HCT116 (cell line): ENCODE measurements at places on chromosomes 2 and 18. TPM values are rescaled to one million over a fixed set of nuclear protein-coding genes. Genes with fewer than 3 reads are reported as not detected.

DNA sequence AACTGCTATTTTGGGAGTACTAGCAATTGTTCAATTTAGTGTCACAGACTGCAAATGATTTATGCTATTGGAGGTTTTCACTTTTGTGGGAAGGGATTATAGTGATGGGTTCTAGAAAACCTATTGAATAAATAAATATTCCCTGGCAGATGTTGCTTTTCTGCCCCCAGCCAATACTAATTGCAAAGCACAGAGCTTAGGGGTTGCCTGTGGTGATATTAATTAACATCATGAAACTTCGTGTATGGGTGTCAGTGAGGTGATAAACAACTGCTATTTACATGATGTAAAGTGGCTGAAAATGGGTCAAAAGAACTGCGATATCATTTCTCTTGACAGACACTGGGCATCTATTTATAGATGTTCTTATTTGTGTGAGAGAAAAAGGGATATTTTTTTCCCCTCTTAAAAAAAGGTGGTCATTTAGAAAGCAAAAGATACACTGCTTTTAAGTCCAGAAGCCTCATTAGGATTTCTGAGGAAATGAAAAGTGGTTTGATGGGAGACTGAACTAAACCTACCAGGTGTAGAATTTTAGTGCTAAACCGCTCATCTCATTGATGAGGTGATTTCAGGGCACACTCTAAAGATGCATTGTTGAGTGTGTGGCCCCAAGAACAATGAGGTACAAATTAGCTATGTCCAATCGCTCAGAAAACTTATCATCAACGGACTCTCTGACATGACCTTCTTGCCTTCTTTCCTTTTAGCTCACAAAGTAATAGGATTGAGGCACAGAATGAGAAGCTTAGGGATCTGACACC lies 116.7 kb upstream of the CHST9 start:
- no peak overlapping the region for H3K4me3 ChIP-seq
- DNase-seq, result no peak
- no peaks in the 10 kb centered on the region for H3K36me3 ChIP-seq

- H3K4me1 ChIP-seq, result no peaks in the 10 kb centered on the region
- no peak overlapping the region for H3K27ac ChIP-seq
- H3K36me3 ChIP-seq, result no peaks in the 10 kb centered on the region
- DNase-seq, result no peak
- H3K4me3 ChIP-seq, result no peak overlapping the region
These were observed 61.0 kb upstream of the TAF1B start for GRCh38 chr2:9782197-9782719.

- no peaks in the 10 kb centered on the region for H3K36me3 ChIP-seq
- no peak overlapping the region for H3K4me3 ChIP-seq
- no peak overlapping the region for H3K27ac ChIP-seq
- no peak for DNase-seq
These were observed 12.2 kb downstream of the CXCR2 start for GRCh38 chr2:218138047-218138446.

The REG1B gene
- total RNA-seq, result 4.2 TPM

DNA sequence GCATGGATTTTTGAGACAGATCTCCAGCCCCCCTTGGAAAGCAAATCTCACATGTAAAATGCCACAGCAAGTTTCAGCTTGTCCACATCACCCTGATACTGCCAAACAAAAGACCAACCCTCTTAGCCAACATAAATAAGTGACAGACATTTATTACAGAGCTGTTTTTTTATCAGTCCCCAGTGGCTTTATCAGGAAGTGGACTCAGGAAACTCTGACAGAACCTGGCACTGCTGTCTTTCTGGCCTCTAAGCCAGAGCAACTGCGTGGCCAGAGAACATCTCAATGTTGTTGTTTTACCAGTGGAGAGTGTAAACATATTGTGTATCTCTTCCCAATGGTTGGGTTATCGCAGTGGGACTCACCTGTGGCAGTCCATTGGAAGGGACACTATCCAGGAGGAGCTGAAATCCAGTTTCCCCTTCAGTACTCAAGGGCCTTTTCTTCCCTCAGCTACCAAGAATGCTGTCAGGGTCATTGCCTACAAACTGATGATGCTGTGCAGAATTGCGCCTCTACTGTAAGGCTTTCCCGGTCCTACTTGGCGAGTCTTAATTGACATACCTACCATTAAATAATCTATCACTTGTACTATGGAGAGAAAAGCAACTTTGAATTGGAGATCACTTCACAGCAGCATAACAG lies 22.0 kb downstream of the SLC14A1 start:
- H3K27me3 ChIP-seq, result no peaks in the 10 kb centered on the region; the same call in 1 of the 2 replicates
- H3K36me3 ChIP-seq, result no peaks in the 10 kb centered on the region
- no peak overlapping the region for H3K4me3 ChIP-seq

The FAM161A gene
- total RNA-seq, result 7.3 TPM

The IGFBP5 gene
- total RNA-seq, result 3.9 TPM

- H3K27ac ChIP-seq, result no peak overlapping the region
- DNase-seq, result no peak
- no peak overlapping the region for H3K4me3 ChIP-seq
These were observed 49.9 kb upstream of the EML6 start for GRCh38 chr2:54673501-54673998.

The SLC9A4 gene
- 0.07 TPM for total RNA-seq

- DNase-seq, result no peak
- H3K27me3 ChIP-seq, result no peaks in the 10 kb centered on the region
- no peaks in the 10 kb centered on the region for H3K36me3 ChIP-seq
- H3K4me3 ChIP-seq, result no peak overlapping the region
- peak overlapping the region; percentile 7; the same call in 1 of the 2 replicates for H3K27ac ChIP-seq
- peaks cover 65% of the 10 kb centered on the region for H3K4me1 ChIP-seq
These were observed 35.5 kb downstream of the TBC1D8 start for GRCh38 chr2:101115664-101116063.

The INHA gene
- not detected for total RNA-seq

The BOLL gene
- not detected for total RNA-seq

- H3K36me3 ChIP-seq, result no peaks in the 10 kb centered on the region
- no peak overlapping the region for H3K4me3 ChIP-seq
- H3K4me1 ChIP-seq, result peaks cover 12% of the 10 kb centered on the region
- H3K27ac ChIP-seq, result no peak overlapping the region
- no peak for DNase-seq
These were observed 31.0 kb downstream of the ACVR1 start for GRCh38 chr2:157845081-157845480.

- no peaks in the 10 kb centered on the region for H3K27me3 ChIP-seq
- H3K36me3 ChIP-seq, result no peaks in the 10 kb centered on the region
- H3K4me3 ChIP-seq, result no peak overlapping the region
- no peak overlapping the region for H3K27ac ChIP-seq
- no peaks in the 10 kb centered on the region for H3K4me1 ChIP-seq
- no peak for DNase-seq
These were observed 7.8 kb upstream of the FSHR start for GRCh38 chr2:49162151-49162550.

The C2orf92 gene
- total RNA-seq, result 3.0 TPM

GRCh38 chr2:189426886-189427285 lies 14.4 kb upstream of the WDR75 start:
- no peak overlapping the region for H3K27ac ChIP-seq
- DNase-seq, result no peak
- H3K36me3 ChIP-seq, result no peaks in the 10 kb centered on the region

The LAMA3 gene
- total RNA-seq, result 5.6 TPM

The UPP2 gene
- not detected for total RNA-seq

DNA sequence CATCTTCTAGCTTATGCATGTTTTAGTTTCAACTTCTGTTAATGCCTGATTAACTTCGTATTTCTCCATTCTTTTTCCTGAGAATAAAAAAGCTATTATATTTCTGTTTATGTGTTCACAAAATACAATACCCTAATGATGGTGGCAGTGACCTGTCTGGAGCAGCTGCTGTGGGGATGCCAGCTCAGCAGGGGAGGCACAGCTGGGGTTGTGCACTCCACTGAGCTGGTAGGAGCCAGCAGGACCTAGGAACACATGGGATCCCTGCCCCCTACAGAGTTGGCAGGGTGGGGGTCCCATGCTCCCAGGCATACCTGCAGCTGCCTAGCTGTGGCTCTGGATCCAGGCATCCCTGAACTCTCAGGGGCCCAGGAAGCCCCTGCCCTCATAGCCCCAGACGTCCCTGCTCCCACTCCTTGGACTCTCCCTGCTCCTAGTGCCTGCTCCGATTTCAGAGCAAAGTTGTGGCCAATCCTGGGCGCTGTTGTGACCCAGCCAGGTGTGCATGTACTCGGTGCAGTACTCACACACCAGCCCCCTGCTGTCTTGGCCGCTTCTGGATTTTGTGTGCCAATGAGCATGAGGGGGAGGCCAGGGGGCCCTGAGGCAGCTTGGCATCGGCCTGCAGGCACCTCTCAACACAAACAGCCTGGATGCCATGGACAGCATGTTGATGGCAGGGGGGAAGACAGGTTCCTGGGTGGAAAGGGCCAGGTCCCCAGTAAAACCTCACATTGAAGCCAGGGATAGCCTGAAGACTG lies 546.0 kb downstream of the ZNF804A start:
- H3K4me3 ChIP-seq, result no peak overlapping the region
- H3K4me1 ChIP-seq, result no peaks in the 10 kb centered on the region
- DNase-seq, result no peak
- no peaks in the 10 kb centered on the region for H3K36me3 ChIP-seq
- no peaks in the 10 kb centered on the region for H3K27me3 ChIP-seq

The SCYGR4 gene
- not detected for total RNA-seq
